Spinal cord (tissue), 10 donors: ENCODE measurements at places on chromosomes 16 and 17. TPM values are rescaled to one million over a fixed set of nuclear protein-coding genes. Genes with fewer than 3 reads are reported as not detected.

- no peak for DNase-seq
Measured at GRCh38 chr16:53224951-53225533, 170.3 kb downstream of the CHD9 start.

DNA sequence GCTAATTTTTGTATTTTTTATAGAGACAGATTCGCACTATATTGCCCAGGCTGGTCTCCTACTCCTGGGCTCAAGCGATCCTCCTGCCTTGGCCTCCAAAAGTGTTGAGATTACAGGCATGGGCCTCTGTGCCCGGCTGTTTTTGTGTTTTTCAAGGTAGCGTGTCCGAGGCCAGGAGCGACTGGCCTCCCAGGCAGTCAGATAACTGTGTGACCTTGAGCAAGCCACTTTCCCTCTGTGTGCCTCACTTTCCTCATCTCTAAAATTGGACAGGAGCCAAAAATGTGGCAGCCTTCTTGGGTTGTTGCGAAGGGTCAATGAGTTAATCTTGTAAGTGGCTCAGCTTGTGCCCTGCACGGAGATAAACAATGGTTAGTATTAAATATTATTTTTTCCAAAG is 2.4 kb downstream of the ABCC1 start:
- no peak for DNase-seq

- no peak for DNase-seq
Measured at GRCh38 chr17:81890447-81891302, 711 bp downstream of the ALYREF start.

Gene GPR142
- polyA plus RNA-seq, result 0.43 TPM

Gene COX6A2
- polyA plus RNA-seq, result 3.2 TPM
